Choroid plexus epithelial cell (primary cell): ENCODE measurements at places on chromosomes 6 and 20.

DNA sequence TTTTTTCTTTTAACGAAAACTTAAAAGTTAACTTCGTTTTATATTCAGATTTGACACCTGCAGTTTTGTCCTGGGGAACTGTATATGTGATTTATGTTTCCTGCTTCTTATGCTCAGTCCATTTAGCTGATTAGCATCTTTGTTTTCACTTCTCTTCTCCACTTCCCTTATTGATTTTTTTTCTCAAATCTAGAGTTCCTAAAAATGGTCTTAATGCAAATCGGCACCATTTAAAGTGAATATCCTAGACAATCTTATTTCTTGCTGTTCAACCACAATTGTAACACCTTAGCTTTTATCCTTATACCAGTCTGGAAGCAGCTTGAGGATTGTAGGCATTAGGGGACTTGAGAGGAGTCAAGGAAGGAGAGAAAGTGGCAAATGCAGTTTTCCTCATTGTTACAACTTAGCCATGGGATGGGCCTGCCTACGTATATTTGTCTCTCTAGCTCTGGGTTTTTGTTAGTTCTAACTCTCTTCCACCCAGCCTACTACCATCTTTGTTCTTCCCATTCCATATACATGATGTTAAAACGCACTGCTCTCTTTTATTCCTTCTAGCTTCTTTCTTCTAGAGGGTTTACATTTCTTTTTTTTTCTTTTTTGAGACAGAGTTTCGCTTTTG is 8.5 kb downstream of the QRSL1 start:
- DNase-seq: no peak

DNA sequence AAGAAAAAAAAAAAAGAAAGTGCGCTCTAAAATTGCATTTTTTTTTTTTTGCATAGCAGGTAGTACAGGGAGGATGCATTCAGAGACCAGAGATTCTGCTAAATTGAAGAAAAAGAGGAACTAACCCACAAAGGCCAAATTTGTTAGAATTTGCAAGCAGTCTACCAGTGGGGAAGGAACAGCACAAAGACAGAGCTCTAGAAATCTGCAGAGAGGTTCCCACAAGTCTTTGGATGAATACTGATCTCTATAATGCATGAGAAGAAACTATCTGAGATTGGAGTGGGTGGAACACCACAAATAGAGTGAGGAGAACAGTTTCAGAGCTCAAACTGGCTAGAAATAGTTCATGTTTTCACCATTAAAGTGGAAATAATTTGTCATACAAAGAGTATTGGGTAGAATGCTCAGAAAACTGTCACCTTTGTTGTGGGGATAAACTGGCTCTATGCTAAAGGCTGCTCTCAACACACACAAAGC is 79.6 kb upstream of the AHI1 start:
- DNase-seq: no peak

GRCh38 chr6:107550241-107550840 is 60.4 kb downstream of the SOBP start:
- DNase-seq: no peak

DNA sequence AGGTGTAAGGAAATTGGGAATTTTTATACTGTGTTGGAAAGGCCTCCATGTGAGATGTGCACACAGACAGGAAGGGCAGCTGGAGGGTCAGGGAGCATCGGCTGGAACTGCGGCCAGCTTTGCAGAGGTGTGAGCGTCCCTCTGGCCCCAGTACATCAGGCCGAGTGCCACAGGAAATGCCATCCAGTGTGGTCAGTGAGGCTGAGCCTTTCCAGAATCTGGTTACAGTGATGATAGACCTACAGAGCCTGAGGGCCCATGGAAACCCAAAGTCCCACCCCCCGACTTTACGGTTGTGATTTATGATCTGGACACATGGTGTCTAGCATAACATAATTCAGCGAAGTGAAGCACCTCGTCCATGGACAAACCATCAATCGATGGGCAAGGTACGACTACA is 137.3 kb upstream of the PDE10A start:
- DNase-seq: no peak

GRCh38 chr6:108609276-108609769 is 48.6 kb downstream of the FOXO3 start:
- DNase-seq: no peak

GRCh38 chr6:24359640-24360454 is 2.0 kb upstream of the DCDC2 start:
- DNase-seq: peak; percentile 90

GRCh38 chr20:47111576-47111975 is 216.9 kb downstream of the EYA2 start:
- DNase-seq: no peak

- peak; percentile 67 for DNase-seq
Observed at GRCh38 chr6:129312880-129313279, 397.1 kb downstream of the ARHGAP18 start.

DNA sequence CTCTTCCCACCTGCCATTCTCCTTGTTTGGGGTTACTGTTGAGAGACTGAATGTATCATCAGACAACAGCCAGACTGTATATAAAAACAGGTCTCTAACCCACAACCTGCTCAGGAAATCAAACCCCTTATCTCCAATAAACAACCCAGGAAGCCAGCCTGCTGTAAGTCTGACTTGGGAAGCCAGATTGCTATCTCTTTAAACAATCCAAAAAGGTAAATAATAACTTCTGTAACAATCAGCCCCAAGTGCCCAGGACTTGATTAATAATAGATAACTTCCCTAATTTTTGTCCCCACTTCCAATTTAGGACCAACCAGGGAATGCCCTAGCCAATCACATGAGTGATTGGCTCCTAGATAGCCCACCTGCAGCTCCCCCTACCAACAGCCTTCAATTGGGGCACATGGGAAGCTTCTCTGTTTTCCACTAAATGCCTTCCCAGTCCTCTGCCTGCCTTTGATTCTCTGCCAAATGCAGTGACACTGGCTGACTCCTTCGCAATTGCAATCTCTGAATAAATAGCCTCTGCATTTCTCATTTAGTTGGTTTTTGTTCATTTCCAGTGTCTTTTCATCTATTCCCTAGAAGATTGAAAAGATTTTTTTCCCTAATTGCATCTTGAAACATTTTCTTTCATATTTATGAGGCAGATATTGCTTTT is 117.1 kb upstream of the TAB2 start:
- DNase-seq: no peak

DNA sequence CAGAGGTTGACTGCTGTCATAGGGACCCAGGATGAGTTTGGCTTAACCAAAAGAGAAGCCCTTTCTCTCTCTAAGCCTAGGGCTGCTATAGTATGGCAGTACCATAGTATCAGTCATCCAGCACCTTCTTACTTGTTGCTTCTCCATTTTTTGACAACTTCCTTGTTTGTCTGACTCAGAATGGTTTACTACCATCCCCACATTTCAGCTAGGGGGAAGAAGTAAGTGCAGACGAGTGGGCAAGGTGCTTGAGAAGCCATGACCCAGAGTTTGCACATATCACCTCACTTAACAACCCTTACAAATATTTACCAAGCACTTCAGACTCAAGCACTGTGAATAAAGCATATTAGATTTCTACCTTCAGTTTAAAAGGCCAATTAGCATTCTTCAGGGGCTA is 289.9 kb upstream of the TSHZ2 start:
- DNase-seq: no peak

DNA sequence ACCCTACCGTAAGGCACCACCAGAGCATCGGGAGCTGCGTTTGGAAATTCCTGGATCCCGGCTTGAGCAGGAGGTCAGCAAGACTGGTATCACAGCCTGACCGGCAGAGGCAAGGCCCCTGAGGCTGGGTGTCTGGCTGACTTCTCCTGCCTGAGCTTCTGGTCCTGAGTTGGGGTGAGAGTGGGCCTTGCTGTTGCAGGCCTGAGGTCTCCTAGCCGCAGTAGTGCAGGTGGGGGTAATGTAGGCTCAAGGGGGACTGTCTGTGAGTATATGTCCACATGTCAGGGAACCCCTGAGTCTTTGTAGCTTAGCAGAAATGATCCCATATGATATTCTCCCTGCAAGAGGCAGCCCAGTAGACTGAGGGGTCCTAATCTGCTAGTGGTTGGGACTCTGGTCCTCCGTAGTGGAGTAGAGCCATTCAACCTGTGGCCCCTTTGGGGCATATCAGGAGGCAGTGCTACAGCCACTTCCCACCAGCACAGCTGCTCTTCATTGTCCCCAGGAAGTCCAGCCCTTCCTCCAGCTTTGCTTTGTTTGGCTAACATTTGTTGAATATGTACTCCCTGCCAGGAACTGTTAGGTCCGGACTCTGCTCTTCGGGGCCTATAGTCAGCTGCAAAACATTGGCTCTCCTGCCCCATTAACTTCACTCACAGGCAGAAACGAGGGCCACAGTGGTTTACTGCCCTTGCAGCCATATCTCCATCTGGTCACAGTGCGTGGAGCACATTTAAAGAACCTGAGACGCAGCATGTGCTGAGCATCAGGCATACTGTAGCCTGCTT is 10.9 kb downstream of the LRRC73 start:
- DNase-seq: peak; percentile 24

GRCh38 chr6:21856844-21857243 is 263.3 kb downstream of the SOX4 start:
- peak; percentile 45 for DNase-seq

DNA sequence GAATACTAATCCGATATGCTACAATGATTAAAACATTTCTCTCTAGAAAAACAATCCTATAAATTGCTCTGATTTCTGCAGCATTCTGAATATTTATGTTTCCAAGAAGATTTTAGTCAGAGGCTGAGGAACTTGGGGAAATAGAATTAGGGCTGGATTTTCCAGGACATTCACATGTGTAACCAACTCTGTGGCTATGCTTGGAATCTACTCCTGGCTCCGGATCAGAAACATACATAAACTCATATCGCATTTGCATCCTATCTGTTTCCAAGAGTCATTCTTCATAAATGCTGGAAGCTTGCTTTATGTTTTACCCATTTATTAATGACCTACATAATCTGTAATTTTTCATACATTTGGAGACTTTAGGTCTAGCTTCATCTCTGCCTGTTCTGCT is 459.9 kb upstream of the MARCKS start:
- peak; percentile 46 for DNase-seq

GRCh38 chr20:49914310-49915117 is 815 bp downstream of the SPATA2 start:
- no peak for DNase-seq

DNA sequence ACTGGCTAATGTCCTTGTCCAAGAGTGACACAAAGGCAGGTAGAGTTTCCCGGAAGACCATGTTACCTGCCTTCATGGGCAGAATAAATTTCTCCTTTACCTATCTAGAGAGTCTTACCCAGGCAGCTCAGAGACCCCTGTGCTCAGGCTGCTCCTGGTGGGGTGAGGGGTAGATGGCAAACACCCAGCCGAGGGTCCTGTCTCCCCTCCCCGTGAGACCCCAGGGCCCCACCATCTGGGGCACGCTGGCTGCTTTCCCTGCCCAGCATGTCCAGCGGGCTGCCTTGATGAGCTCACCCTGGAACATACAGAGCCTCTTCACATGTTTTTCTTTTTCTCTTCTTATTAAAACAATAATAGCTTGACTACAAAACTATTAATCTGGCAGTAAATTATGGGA is 116.5 kb downstream of the EDN3 start:
- DNase-seq: no peak

DNA sequence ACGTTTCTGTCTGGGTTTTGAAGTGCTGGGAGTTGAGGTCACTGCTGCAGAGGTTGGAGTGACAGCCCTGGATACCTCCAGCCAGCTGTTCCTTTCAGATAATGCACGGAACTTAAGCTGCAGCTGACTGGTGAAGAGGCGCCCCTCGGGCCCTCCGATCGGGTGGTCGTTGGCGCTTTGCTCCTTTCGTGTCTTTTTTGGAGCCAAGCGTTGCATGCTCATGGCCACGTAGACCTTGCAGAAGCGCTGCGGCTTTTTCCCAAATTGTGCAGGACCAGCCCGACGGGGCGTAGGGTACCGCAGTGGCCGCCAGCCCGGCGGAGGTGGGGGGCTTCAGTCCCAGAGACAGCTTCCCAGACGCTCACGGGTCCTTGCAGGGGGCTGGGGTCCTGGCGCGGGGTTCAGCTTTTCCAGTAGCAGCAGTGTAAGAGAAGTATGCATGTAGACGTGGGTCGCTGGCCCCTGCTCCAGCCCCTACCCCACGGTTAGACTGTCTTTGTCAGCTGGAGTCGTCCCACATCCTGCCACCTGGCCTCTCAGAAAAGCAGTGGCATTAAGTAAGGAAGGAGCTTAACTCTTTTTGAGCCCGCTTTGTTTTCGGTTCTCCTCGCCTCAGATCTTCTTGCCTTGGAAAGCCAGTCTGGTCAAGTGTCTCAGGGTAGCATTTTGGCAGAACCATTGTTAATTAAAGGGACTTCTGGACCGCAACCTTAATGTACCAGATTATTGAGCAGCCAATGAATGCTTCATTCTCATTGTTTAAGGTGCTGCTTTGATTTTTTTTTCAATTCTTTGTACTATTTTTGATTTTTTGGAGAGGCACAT is 838 bp downstream of the TNFAIP3 start:
- DNase-seq: no peak

GRCh38 chr6:29502597-29502996 is 14.8 kb upstream of the MAS1L start:
- peak; percentile 18 for DNase-seq

GRCh38 chr20:53608456-53609452 is 15.1 kb upstream of the ZNF217 start:
- DNase-seq: peak; percentile 43

DNA sequence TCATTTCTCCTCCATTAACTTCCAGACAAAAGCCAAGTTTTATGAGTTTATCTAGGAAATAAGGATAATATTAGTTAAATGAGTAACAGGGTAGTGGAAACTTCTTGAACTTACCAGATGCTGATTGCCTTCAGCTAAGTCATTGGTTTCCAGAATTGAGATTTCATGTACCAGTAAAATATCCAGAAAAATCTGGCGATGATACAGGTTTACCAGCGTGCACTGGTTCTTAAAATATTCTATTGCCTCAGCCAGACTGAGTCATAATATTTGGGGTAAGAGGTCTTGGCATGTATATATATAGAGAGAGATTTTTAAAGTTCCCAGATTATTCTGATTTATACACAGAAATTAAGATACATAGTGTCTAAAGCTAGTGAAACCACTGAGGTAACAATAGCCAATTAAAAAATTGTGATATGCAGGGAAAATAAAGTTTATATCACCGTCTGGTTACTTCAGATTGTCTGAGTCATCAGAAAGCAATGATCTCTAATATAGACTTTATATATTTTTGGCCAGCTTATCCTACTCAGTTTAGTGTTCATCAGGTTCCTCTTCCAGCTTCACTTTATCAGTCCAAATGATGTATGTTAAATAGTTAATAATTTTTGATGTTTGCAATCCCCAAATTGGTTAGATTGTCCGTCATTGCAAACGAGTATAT is 39.5 kb upstream of the SDHAF4 start:
- peak; percentile 44 for DNase-seq

GRCh38 chr6:166169549-166170421 is 2.1 kb upstream of the TBXT start:
- no peak for DNase-seq

DNA sequence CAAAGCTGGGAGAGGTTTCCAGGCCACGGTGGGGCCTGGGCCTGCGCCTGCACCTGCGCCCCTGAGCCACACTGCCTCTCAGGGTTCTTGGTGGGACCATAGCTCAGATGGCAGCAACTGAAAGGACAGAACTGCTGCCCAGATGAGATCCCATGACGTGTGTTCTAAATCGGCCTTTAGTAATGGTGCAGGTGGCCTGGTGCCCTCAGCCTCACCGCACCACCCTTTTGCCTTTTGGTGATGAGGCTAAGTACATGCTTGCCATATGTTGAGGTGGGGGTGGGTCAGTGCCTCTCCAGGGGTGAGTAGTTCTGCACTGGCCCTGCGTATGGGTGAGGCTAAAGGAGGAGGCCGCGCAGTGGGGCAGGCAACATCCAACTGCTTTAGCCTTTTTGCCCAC is 7.4 kb downstream of the PSMG4 start:
- DNase-seq: no peak

GRCh38 chr6:144159223-144159622 is 8.9 kb downstream of the STX11 start:
- DNase-seq: no peak
